ENCODE measurements at places on chromosomes 1 and 21.

DNA sequence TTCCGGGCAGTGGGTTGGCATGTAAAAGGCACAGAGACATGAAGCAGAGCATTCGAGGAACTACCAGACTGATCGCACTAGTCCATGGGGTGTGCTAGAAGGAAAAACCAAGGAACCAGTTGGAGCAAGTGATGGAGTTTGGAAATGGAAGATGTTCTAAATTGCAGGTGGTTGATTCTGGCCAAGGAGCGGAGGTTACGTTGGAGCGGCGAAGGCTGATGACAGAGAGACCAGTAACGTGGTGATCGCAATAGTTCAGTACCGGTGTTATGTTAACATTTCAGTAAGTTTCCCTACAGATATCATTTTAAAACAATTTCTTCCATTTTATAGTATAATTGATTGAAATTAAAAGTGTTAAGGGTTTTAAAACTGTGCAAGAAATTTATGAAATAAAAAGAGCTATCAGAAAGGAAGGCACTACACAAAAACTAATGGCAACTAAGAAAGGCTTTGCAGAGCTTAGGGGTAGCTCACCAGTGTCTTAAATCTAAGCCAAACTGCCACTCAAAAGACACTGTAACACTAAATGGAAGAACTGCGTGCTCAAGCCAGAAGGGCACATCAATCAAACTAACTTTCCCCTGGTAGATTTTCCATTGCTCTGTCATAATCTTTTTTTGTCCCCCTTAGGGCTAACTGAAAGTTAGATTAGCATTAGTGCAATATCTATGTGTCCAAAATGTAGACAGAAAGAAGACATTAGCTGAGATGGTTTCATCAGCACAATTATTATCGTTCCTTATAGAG lies 11.3 kb upstream of the HEATR1 start:
- DNase-seq: no peak

- DNase-seq: no peak
Measured at GRCh38 chr1:167605576-167605975, 24.5 kb upstream of the RCSD1 start.

GRCh38 chr1:91400133-91400725 lies 4.4 kb downstream of the HFM1 start:
- DNase-seq: no peak

DNA sequence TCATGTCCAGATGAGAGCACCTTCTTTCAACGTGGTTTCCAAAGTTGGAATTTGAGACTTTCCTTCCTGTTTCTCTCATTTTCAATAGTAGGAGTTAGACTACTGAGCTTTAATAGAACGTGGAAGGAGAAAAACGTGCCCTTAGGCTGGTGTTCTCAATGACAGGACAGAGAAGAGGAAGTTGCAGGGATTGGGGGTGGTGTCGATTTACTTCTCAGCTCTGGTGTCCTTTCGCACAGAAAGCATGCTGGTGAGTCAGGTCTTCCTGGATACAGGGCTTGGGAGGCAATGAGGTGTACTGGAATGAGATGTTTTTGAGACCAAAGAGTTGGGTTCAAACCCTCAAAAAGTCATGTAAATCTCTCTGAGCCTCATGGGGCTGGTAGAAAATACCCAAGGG lies 67.1 kb downstream of the HIVEP3 start:
- no peak for DNase-seq

- DNase-seq: no peak
Measured at GRCh38 chr1:10475510-10475909, 760 bp downstream of the PEX14 start.

DNA sequence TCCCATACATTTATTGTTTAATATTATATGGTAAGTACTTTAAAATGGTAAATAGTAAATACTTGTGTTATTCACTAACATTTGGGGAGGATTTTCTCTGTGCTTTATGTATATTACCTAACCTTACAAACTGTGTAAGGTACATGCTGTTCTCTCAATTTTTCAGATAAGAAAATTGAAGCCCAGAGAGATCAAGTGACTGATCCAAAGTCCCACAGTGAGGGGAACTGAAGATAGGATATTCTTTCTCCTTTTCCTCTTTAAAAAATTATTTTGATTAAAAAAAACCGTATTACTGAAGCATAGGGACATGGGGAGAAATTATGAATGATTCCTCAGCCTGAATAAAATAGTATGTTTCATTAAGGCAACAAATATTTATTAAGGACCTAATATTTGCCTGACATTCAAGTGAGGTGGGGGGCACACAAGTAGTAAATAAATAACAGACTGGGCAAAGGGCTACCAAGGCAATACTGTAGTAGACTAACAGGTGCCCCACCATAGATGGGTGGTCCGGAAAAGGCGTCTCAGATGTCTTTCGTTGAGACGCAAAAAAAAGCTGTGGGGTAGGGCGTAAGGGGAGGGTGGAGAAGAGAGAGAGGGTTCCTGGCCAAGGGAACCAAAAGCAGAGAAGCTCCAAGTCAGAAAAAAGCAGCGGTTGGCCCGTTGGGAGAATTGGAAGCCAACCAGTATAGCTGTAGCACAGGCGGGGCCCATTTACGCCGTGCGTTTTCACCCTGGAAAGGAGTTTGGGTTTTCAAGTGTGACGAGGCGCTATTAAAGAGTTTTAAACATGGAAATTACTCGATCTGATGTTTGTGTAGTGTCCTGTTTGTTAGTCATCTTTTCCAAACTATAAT lies 944 bp upstream of the AGO3 start:
- no peak for DNase-seq

DNA sequence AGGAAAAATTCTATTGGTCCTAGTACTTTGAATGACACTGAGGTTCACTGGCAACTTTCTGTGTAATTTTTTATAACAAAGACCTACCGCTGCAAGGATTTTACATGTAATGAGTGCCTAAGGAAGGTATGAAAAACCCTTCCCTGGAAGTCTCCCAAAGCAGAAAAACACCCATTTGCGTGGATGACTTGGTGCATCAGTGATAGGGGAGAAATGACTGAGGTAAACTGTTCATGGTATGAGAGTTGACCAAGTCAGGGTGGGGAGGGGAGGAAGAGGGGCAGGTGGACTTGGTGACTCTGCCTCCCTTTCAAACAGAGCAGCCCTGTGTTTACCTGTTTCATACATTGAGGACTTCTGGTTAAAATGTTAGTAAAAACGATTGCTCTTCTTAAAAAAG lies 78.8 kb upstream of the IPO9 start:
- no peak for DNase-seq

- no peak for DNase-seq
Measured at GRCh38 chr1:72324451-72324850, 42.1 kb upstream of the NEGR1 start.

DNA sequence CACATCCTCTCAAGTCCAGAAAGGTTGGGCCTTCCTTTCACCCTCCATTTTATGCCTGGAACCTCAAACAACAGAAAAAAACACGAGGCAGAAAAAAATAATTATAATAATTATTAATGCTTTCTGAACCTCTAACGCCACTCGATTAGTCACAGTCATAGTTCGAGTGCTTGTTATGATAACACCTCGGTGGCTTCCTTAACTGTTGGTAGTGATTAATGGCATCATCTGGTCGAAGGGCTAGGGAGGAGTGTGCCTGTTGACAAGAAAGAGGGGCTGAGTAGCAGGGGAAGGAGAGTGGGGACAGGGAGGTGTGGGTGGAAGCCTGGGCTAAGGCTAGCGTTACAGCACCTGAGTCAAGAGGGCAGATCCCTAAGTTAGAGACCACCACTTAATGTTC lies 21.3 kb upstream of the IL10 start:
- no peak for DNase-seq

GRCh38 chr1:200112290-200112689 lies 84.8 kb downstream of the NR5A2 start:
- no peak for DNase-seq

DNA sequence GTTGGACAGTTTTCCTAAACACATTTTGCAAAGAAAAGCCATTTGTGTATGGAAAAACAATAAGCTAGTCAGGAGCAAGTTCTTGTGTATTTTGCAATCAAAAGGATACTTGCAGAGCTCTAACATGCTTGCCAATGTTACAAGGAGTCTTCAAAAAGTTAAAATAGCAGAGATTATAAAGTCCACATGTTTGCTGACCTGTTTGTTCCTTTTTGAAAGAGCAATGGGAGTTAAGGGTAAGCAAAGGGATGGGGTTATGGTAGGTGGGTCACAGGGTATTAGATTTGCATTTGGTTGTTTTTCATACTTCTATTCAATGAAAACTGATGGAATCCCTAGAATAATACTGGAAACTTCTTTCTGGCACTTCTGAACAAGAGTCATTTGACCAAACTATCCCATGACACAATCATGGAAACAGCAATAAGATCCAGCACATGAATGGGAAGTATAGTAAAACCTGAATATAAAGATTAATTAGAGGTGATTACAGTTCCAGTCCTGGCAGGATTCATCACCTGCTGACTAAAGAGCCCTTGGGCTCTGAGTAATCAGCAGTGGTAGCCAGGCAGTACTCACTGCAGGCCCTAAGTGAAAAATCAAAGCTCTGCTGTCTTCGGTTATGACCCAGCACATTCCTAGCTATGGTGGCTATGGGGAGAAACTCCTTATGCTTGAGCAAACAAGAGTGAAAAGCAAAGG lies 27.1 kb upstream of the ZC3H11B start:
- no peak for DNase-seq

GRCh38 chr1:165900576-165901380 lies 73.4 kb downstream of the UCK2 start:
- DNase-seq: no peak

DNA sequence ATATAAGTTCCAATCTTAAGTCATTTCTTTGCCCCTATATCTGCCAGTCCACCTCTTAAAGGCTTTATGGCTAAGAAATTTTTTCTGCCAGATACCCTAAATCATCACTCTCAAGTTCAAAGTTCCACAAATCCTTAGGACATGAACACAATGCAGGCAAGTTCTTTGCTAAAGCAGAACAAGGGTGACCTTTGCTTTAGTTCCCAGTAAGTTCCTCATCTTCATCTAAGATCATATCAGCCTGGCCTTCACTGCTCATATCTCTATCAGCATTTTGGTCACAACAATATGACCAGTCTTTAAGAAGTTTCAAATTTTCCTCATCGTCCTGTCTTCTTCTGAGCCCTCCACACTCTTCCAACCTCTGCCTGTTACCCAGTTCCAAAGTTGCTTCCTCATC lies 402.2 kb upstream of the RUNX1 start:
- no peak for DNase-seq

GRCh38 chr21:45105906-45106485 lies 31.6 kb downstream of the ADARB1 start:
- DNase-seq: no peak

GRCh38 chr1:77282187-77282865 lies 507 bp downstream of the AK5 start:
- DNase-seq: no peak

DNA sequence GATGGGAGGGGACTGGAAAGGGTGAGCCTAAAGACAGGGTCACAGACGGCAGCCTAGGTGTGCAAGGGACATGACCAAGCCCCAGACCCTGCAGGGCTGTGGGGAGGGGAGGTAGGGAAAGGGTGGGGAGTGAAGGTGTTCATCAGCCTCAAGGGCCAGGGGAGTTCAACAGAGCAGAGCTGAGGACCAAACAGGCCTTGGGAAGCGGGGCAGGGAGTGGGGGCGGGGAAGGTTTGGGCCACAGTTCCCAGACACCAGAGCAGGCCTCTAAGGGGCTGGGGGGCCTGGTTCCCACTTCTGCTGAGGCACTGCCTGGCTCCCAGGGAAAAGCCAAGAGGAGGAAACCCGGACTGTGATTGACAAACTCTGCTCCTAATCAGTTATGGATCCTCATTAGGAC lies 456.3 kb downstream of the MATN1 start:
- DNase-seq: no peak

DNA sequence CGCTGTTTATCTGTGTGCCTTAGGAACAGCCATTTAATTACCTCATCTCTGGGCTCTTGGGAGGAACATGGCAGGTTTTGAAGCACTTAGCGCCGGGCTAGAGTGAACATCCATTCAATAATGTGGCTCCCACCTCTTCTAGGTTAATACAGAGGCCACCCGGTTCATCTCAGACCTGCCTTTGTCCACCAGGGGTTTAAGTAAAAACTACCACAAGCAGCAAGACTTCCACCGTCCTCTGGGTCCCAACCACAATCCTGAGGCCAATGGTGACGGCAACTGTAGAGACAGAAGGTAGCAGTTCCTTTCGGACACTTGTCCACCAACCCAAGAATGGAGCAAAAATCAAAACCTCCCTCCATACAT lies 924 bp upstream of the DDOST start:
- DNase-seq: no peak

- no peak for DNase-seq
Measured at GRCh38 chr1:117679868-117680267, 74.0 kb downstream of the TENT5C start.

- no peak for DNase-seq
Measured at GRCh38 chr1:66624412-66625060, 90.6 kb downstream of the SGIP1 start.

DNA sequence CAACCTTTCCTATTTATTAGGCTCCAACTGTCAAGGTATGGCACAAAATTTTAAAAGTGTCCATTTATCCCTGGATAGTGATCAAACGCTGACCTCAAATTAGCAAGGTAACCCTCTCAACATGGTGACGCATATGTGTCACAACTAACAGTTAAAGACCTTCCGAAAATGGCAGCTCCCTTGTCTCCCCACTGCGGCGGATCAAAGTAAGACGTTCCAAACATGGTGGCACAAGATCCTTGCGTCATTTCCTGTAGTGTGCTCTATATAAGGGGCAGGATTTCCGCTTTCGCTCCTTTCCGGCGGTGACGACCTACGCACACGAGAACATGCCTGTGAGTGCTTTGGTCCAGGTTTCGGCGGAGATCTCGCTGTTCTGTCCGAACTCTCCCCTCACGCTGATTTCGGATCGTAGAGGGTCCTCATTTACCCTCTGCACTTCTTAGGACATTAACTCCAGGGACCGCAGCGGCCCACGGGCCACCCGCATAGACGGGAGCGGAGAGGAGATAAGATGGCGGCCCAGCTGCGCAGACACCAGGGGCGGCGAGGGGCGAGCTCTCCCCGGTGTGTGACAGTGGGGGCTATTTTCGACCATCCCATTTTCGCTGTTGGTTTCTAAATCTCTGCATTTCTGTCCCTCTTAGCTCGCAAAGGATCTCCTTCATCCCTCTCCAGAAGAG lies at the start of gene RPS27:
Gene RPS27 (plus strand): TSS at position 295 of the 683 bp plus-strand sequence. CDS start 35 bp downstream, at position 330.
- DNase-seq: peak; percentile 85

DNA sequence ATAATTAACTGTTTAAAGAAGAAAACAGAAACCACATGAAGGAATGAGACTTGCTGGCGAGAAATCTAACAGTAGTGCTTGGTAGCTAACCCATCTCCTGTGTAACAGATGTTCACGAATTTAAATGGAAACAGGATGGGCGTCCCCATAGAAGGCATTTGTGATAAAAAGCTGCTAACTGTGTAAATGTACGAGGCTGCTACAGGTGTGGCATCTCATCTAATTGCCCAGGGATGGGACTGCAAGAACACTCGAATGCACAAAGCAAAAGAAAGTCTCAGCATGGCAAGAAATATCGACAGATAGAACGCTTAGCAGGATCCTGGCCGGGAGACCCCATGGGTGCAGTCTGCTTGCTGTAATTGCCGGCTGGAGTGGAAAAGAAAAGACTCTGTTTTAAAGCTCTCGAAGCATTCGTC lies 112.7 kb downstream of the RUNX1 start:
- no peak for DNase-seq

All from stimulated activated CD4-positive, alpha-beta T cell treated with anti-CD3 and anti-CD28 coated beads, TNF-alpha, amount 100 ng/mL, for 4 hours (primary cell).